ENCODE measurements at places on chromosomes 4 and X.

- DNase-seq, result peak; percentile 74
These were observed 2.5 kb downstream of the CXorf38 start for GRCh38 chrX:40644821-40645358.

- no peak for DNase-seq
These were observed 202.1 kb downstream of the ARHGAP24 start for GRCh38 chr4:85676850-85677590.

DNA sequence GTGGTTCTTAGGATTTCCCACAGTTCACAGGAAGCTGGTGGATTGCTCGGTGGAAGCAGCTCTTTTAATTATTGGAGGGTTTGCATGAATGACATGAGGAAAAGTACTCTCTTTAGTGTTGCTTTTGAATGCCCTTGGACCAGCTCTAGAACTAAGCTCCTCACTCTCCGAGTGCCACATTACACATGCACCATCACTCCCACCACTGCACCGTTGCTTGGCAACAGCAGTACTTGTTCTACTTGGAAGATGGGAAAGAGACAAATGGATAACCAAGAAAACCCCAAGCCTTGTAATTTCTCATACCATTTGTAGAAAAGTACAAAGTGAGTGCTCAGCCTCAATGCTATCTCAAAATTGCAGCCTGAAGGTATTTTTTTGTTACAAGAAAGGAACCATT is 620.2 kb upstream of the BOD1L1 start:
- no peak for DNase-seq

DNA sequence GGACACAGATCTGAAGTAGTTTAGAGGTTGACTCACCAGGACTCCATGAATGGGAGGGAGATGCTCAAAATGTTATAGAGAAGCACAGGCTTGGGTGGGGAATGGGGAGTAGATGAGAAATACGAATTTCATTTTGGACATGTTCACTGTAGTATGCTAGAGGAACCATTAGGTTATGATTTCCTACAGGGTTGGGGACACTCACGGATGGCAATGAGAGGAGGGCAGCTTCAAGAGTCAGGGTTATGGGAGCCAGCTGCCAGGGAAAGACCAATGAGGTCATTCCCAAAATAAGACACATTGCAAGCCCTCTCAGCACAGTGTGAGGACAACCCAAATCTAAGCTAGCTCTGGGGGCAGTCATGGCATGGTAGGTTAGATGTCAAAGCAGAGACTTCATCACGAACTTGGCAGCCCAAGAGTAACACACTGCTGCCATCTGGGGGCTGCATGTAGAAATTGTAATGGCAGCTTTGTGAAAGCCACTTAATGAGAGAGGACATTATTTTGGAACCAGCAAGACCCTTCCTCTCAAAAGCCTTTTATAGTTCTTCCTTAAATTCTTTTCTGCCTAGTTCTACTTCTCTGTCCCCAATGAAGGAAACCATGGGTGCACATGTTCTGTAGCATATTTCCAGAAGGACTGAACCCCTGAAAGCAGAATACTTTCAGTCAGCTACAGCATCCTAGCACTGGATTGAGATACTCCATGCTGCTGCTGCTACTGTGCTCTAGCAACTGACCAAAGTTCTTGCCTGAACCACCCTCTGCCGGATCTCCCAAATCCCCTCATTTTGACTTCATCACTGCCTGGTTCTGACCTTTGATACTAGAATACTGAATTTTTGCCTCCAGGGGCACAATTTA is 16.2 kb upstream of the ZCCHC12 start:
- DNase-seq, result peak; percentile 47

DNA sequence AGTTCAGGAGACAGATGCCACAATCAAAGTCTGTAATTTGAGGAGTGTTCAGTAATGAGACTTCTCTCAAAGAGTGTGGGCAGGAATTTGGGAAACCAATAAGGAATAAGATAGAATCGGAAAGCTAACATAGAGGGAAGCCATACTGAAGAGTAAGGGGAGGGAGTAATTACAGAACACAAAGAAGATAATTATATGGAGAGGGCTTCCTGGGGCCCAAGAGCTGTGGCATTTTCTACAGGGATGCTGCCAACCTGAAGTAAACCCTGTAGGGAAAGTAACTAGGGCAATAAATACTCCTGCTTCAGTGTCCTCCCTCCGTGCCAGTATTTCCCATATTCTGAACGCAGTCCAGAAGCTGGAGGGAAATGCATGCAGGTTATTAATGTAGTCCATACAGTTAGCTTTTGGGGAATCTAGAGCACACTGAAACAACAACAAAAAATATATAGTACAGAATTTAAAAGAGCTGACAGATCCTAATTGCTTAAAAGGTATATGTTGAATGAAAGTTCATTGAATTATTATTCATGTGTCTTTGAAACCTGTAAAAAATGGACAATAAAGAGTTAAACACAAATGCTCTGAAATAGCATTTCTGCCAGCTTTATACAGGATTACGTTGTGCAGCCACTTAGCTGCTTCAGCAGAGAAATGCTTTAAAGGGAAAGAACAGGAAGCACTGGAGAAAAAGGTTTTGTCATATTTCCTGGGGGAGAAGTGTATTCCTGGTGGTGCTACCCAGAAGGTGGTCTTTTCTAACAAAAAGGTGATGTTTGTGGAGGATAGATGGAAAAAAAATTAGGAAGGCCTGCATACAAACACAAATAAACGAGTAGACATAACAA is 48.0 kb downstream of the CXXC4 start:
- DNase-seq, result no peak

DNA sequence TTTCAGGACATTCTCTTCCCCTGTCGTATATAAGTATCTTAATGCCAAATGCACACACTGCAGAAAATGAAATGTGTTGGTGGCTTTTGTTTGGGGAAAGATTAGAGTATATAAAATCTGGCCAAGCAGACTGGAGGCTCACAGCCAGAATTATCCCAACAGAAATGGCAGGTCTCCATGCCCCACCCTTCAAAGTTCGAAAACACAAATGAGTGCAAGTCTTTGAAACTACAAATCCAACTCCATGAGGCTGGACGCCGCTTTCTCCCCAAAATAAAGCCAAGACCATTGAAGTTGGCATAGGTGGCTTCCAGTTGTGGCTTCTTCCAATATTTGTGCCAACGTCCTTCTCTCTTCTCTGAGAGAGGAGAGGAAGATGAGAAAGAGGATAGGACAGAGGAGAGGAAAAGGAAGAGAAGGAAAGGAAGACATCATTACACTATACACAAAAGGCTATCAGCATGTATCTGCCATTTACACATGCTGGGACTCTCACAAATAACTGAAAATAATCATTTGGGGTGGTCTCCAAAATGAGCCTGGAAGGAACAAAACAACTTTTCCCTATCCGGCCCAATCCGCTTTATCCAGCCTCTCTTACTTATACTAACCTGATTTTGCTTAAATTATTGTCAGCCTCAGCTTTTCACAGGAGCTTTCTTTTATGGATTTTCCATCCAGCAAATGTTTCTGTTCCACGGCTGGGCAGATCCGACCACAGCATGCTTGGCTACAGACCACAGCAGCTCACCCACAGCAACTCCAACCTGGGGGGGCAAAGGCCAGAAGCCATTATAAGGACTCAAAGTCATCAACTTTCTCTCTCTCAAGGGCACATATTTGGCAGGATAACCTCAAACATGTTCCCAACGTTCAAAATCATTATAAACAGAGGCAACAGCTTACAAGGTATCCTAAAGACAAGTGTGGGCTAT is 71.7 kb downstream of the APBB2 start:
- DNase-seq, result no peak

DNA sequence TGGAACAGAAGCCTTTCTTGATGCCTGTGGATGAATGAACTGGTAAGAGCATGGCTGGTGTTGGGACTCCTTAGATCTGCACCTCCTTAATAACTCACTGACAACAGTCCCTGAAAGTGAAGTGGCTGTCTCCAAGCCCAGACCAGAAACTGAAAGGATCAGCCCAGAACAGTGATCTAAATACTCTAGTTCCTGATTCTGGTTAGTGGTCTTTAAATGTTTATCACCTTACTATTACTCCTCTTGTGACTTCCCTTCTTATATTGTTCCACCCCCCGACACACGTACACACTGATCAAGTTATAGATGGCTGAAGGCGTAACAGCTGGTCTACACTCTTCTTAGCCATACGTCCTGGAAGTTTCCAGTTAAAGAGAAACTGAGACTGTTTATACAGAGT is 33.8 kb upstream of the ARMCX2 start:
- DNase-seq, result no peak

DNA sequence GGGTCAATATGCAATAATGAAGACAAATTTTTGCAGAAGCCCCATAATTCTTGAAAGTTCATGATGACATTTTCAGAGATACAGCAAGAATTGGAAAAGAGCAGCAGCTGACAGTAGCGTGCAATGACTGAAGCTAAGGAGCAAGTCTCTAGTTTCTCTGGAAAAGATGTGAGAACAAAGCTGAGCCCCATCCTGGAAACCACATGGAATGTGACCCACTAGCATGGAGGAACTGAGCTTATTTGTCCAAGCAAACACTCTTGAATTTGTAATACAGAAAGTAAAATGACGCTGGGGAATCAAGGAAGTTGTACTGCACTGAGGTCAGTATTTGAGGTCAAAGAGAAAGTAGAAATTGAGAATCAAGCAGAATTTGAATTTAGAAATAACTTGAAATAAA is 1447.2 kb downstream of the FSTL5 start:
- DNase-seq, result no peak

DNA sequence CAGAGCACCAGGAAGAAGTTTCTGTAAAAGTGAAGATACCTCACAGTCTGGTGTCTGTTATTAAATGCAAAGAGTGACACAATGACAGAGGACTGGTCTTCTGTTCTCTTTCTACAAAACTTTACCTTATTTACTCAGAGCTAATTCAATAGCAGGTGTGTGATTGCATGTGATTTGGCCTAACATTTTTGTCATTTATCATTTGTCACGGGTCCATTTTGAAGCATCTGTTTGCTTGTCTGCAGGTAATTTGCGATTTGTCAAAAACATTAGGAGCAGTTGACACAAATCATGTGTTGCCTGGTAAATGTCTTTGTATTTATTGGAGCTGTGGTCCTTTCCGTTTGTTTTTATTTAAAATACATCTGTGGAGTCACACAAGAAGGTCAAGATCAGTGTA is 1232.4 kb downstream of the STIM2 start:
- DNase-seq, result no peak

DNA sequence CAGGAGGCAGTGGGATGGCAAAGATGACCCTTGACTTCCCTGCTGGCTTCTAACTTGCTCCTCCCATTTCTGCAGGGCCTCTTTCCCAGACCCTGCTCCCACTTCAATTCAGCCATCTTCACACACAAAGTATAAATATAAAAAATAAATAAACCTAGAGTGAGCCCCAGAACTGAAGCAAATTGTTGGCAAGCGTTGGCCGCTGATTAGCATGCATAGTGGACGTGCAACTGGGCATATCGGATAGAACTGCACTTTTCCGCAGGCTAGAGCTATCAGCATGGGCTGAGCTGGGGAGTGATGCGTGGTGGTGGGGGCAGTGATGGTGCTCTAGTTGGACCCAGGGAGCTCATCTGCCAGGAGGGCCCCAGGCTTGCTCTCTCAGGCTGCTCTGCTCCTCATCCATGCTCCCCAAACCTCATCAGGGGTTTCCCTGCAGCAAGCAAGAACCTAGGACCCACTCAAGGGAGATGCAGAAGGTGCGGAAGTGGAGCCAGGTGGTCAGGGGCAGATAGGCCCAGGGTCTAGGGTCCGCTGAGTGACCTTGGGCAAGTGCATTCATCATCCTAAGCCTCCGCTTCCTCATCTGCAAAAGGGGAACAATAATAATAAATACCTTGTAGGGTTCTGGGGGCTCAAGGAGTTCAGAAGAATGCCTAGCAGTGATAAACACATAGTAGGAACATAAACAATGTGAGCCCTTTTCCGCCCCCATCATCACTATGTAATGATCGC is 146.8 kb upstream of the PJA1 start:
- no peak for DNase-seq

- DNase-seq, result no peak
These were observed 104.7 kb downstream of the MAML3 start for GRCh38 chr4:140049024-140049848.

GRCh38 chr4:122503214-122503613 is 46.7 kb upstream of the IL2 start:
- no peak for DNase-seq

DNA sequence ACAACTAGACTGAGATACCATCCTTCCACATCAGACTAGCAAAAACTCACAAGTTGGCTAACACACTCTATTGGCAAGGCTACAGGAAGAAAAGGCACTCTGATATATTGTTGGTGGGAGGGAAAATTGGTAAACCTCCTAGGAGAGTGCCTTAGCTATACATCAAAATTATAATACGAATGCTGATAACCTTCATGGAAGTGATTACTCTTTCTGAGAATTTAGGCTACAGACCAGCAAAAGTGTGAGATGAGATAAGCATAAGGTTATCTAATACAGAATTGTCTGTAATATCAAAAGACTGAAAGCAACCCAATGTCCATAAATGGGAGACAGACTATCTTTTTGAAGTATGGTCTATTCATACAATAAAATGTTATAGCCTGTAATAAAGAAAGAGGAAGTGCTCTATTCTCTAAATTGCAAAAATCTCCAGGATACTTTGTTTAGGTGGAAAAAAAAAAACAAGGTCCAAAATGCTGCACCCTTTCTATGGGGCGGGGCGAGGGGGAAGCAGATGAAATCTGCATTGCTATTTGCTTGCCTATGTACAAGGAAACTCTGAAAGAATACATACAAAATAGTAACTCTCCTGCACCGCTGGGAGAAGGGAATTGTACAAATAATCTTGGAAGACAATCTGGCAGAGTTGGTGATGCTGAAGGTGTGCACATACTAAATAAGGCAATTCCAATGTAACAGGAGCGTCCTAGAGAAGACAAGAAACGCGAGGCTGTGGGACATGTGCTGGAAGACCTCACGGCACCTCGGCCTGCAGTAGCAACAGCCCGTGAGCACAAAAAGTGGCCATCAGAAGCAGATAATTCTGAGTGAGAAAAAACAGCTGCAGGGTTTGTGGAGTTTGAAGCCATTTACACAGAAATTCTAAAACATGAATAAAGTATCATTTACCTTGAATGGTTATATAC is 109.7 kb downstream of the AFAP1 start:
- no peak for DNase-seq

- DNase-seq, result no peak
These were observed 2.7 kb downstream of the GRIA3 start for GRCh38 chrX:123186801-123187200.

GRCh38 chr4:42344309-42344708 is 53.0 kb upstream of the SHISA3 start:
- DNase-seq, result no peak

- peak; percentile 48 for DNase-seq
These were observed 382.7 kb downstream of the UNC5C start for GRCh38 chr4:95165926-95166524.

DNA sequence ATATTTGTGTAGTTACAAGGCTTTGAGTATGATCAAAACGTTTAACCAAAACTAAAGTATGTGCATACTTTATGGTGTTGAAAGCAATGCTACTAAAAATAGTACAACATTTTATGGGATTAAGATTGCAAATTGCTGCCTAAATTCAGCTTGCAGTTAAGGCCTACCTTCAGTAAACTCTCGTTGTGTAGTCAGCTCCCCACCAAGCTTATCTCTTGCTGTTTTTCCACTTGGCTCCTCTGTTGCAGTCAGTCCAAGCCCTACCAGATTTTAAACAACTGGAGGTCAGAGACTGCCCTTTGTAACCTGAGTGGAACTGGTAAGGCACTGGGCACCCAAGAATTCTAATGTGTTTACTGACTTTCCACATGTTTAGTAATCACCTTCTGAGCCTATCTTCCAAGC is 25.7 kb downstream of the AFF1 start:
- DNase-seq, result no peak

Data from AG08396 (cell line).